ENCODE measurements at places on chromosomes 11 and 22.

DNA sequence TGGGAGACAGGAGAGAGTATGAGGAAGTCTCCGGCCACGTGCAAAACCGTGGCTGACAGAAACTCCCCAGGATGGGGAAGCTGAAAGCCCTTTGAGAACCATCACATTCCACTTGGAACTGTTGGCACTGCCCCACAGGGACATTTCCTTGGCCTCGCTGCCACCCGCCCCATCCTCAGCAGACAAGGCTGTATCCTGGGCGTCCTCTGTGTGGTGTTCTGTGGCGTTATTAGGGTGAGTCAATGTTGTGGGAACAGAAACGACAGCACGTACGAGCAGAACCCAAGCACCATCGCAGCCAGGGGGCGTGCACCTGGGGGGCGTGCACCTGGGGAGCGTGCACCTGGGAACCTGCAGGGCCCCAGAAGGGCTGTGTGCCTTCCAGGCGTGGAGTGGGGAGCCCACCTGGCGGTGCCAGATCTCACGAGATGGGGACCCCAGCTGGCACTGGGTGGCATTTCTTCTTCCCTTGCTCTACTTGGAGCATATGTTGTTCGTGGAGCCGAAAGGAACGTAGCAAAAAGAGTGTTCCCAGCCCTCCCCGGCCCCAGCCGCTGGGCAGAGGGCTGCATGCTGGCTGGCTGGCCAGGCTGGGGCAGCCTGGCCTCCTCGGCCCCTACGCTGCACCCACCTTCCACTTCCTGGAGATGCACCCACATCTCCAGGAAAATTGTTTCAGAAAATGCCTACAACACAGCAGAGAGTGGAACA is 35.4 kb downstream of the NFAM1 start:
- DNase-seq, result no peak

GRCh38 chr22:45645526-45646414 is 25.9 kb upstream of the ATXN10 start:
- peak; percentile 74 for DNase-seq

GRCh38 chr11:13487661-13488030 is 8.2 kb downstream of the PTH start:
- DNase-seq, result peak; percentile 51

DNA sequence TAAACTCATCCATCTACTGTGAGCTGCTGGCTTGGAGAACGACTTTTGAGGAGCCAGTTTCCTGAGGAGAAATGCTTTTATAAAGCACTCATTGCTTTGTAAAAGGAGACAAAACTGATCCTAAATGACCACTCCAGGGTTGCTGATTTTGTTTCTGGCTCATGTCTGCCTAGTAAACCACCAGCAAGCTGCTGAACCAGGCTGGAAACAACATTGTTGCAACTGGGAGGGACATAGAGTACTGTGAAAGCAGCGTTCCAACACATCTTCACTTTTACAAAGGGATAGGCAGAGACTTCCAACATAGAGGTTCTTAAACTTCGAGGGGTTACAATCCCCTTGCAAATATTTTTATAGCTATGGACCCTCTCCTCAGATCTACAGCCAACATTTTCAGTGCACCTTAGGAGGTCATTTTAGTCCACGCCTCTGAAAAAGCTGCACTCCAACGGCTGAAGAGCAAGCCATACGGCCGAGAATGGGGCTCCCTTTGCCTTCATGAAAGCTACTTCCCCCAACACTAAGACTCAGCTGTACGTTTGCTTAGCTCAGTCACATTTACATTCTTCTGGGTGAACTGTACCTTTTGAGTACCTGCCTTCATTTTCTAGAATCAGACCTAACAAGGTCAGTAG is 54.7 kb downstream of the PANX1 start:
- DNase-seq, result no peak

DNA sequence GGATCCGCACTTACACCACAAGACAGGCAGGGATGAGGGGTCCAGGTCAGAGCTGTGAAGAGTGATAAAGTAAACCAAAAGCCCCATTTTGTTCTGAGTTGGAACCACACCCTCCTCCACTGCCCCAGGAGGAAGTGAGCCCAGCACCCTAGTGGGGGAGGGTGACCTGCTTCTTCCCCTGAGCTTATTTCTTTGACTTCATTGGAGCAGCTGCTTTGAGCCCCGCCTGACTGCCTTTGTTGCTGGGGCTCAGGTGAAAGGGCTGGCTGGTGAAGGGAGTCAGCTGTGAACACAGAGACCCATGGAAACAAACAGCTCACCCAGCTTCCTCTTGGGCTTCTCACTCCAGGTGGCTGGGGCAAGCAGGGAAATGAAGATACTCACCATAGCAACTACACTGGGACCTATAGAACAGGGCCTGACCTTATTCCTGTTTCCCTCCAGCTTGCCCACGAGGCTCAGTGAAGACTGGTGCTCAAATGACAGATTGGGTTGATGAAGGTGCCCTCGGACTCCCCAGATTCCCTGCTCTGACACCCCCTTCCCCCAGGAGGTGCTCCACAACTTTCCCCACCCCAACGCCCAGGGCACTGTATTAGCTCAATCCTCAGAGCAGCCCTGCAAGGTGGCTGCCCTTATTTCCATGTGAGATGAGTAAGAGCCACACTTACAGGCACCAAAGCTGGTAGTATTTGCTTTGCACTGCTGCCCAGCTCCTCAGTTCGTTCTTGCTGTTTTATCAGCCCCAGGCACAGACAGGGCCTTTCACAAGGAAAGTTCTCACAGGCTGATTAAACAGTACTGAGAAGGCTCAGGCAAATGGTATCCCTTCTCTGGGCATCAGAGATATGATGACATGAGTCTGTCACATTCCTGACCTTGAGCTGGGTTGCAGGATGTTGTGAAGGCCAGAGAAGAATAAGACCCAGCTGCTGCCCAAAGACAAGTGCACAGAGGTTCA is 2.4 kb downstream of the UCP2 start:
- DNase-seq, result peak; percentile 91

DNA sequence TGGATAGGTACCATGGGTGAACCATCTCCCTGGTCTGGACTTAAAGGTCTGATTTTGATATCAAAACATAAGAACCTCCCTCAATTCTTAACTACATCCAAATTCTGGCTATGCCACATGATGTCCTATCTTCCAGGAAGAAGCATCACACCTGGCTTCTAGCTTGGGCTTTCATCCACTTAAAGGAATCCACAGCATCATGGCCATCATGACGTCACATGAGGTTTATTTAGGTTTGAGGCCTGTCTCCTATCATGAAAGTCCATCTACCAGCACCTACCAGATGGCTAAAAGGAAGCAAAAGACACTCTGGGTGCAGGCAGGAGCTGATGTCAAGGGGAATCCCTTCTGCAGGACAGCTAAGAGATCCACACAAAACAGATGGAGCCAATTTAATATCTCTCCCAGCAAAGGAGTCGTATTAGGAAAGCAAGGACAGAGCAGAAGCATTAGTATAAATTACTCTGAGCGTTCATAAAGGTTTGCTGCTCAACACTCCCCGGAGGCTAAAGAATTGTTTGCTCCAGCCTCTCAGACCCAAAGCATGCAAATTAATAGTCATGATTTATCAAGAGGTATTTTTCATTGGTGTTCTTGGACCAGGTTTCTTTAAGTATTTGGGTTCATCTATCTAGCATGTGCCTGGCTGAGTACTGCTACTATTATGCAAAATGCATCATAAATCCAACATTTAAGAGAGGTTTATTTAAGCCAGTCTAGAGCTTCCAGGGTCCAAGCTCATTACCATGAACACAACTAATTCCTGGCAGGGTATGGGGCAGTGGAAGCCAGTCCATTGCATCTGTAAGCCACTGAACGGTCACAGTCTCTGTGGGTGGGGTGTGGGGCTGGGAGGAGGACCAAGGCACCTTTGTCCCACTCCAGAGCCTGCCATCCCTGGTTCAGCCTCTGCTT is 47.2 kb downstream of the GALNT18 start:
- DNase-seq, result no peak

- DNase-seq, result no peak
Observed at GRCh38 chr11:37605229-37605628, 1007.2 kb upstream of the RAG2 start.

DNA sequence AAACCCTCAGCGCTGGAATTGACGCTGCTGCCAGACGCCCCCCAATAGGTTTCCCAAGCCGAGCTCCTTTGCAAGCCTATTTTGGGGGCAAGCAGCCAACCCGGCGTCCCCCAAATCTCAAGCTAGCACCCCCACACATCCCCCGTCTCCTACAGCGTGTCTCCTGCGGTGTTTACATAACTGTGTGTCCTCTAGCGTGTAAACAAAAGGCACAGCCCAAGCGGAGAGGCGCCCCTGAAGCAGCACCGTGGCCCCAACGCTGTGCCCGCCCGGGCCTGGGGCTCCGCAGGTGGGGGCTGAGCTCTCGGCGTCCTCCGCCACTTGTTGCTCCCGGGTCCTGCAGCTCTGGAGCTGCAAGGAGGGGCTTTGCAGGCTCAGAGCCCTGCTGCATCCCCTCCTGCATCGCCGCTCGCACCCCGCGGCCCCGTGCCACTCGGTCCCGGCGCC is 1.6 kb downstream of the CADM1 start:
- DNase-seq, result no peak

DNA sequence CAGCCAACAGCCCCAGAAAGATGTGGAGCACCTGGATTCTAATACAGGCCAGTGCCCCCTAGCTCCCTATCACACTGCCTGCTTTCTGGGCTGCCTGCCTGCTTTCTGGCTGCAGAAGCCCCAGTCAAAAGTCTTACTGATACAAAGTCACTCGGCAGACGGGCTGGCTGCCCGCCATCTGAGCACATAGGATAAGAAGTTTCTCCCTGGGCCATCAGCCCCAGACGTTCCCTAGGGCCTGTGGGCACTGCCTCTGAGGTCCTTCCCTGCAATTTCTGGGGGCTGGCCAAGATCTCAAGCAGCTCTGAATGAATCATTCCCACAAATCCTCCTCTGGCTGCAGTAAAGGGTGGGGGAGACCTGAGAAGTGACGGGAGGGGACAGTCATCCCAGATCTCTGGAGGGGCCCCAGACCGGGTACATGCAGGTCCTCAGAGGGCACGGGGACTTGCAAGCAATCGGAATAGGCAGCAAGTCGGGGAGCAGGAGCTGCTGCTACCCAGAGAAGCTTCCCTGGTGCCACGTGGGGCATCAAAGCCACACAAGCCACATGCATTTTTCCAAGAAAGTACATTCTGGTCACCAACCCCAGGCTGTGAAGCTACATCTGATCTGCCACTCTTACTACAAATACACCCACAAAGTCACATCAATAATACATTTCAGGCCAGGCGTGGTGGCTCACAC is 4.7 kb downstream of the TPST2 start:
- no peak for DNase-seq

DNA sequence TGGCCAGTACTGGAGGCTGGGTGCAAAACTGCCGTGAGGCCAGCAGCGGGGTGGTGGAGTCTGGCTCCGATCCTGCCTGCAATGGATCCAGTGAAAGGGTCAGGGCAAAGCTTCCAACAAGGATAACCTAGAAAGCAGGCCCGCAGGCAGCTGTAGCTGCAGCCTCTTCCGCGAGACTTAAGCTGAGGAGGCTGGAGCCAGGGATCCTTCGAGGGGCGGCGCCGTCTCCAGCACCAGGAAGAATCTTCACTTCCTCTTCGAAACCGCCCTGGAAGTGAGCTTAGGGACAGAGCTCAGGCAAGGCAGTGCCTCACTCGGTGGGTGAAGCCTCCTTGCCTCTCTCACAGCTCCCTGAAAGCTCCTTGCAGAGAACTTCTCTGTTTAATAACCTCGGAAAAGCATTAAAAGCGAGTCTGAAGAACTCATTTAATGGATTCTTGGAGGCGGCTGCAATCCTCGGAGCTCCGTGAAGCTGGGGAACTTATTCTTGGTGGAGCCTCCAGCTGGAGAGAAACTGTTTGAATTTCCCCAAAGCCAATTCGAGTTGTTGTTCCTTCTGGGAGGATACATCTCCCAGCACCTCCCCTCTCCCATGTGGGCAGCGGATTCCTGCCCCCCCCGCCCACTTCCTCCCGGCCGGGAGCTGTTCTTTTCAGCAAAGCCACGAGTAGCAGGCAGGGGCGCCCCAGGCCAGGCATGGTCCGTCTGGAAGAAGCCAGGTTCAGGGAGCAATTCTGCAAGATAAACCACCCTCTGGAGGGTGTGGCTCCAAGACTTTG is 169.9 kb downstream of the CTTN start:
- no peak for DNase-seq

GRCh38 chr11:20933086-20933485 is 263.7 kb downstream of the NELL1 start:
- DNase-seq, result no peak

GRCh38 chr11:108486331-108486730 is 11.9 kb downstream of the POGLUT3 start:
- DNase-seq, result no peak

- DNase-seq, result no peak
Observed at GRCh38 chr11:126140926-126141280, 70.5 kb downstream of the RPUSD4 start.

DNA sequence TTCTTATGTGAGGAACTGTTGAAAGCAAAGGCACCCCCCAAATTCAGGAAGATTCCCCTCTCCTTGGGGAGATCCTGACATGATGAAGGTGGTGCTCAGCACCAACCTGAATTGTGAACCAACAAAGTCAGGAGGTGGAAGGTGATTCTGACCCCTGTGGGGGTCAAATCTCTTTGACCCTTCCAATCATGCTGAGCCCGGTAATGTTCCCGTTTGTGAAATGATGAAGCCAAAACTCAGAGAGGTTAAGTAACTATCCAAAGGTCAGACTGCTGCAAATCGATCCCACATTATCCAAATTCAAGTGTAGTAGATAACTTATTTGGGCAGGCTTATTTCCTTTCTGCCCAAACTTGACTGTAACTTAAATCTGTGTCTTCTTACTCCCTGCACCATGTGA is 19.1 kb downstream of the SERPING1 start:
- no peak for DNase-seq

- DNase-seq, result no peak
Observed at GRCh38 chr11:66247295-66247694, 21.1 kb upstream of the RAB1B start.

- no peak for DNase-seq
Observed at GRCh38 chr11:115676768-115677167, 172.6 kb upstream of the CADM1 start.
